ENCODE measurements at places on chromosomes 16 and 17.
A peak's percentile ranks its signal among the peaks of the same experiment; 100 is the strongest.

- DNase-seq = no peak
These were observed 85.7 kb downstream of the NT5M start for GRCh38 chr17:17388657-17389496.

DNA sequence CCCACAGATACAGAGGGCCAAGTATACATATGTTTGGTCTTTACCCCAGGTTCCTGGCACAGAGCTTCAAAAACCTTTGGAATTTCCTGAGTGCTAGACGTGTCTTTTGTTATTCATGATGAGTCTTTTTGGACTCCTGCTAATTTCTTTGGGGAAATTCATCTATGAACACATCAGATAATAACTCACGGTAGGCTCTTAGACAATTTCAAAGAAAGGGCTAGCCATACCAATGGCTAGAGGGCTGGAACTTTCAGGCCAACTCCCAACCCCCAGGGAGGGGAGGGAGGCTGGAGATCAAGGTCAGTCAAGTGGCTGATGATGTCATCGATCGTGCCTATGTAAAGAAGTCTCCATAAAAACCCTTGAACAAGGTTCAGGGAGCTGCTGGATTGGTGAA is 101.9 kb downstream of the STX8 start:
- DNase-seq = no peak

GRCh38 chr17:64148017-64148631 is 18.2 kb upstream of the ERN1 start:
- no peak for DNase-seq

GRCh38 chr17:61842899-61843298 is 20.4 kb downstream of the BRIP1 start:
- no peak for DNase-seq

- no peak for DNase-seq
These were observed 791 bp upstream of the ZNF629 start for GRCh38 chr16:30787613-30788378.

GRCh38 chr16:4026854-4027253 is 89.4 kb downstream of the ADCY9 start:
- DNase-seq = no peak

GRCh38 chr16:66629856-66630255 is 25.4 kb downstream of the CMTM3 start:
- no peak for DNase-seq

- no peak for DNase-seq
These were observed 225.9 kb upstream of the PMFBP1 start for GRCh38 chr16:72397876-72398275.

DNA sequence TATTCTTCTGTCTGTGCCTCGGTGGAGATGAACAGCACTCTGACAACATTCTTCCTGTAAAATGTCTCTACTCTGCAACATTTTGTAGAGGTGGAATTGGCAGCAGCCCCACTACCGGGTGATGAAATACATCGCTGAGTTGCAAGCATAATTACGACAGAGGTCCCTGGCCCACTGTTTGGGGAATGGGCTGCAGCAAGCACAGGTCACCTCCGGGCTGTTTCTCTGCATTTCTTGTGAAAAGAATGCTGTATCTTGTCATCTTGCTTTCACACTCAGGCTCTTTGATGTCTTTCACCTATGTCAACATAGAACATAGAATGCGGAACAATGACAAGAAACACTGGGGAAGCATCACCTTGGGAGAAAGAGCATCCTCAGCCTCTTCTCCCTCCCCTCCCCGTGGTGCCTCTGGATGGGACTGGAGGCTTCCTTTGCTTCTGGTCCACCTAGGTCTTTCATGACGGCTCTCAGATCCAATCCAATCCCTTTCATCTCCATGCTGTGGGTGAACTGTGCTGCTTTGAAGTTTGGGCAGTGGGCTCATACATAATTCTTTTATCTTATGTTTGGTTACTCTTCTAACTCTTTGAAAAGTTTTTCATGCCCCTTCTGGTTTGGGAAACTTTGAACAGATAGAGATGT is 265.0 kb downstream of the PHKB start:
- DNase-seq = no peak

DNA sequence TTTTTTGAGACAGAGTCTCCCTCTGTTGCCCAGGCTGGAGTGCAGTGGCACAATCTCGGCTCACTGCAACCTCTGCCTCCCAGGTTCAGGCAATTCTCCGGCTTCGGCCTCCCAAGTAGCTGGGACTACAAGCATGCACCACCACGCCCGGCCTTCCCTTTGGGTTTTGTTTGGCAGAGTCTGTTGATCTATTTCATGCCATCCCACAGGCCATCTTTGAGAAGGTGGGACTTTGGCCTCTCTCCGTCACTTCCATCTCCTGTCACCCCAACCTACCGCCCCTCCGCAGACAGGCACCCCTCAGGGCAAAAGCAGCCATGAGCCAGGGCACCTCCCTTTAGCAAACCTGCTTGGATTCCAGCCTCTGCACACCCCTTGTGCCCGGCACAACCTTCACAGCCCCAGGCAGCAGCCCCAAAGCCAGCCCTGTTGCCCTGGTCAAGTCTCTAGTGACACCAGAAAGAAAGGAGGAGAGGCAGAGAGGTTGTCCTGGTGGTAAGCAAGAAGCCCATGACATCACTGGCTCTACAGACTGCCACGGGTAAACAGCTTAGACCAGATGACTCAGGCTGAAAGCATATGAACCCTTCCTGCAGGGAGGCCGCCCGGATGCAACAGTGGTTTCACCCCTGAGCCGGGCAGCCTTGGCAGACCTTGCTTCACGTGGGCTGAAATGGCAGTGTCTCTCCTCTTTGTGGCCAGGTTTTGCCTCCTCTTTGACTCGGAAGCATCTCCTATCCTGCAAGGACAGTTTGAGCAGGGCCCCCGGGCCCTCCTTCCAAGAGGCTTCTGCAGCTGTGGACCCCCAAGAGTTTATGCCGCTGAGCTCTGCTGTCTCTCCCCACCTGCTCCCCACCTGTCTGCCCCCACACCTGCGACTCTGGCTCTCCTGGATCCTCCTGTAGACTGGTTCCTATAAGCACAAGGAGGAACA is 8.1 kb upstream of the TIMP2 start:
- DNase-seq = peak; percentile 64

GRCh38 chr16:1911467-1912214 is 6.6 kb downstream of the HS3ST6 start:
- no peak for DNase-seq

DNA sequence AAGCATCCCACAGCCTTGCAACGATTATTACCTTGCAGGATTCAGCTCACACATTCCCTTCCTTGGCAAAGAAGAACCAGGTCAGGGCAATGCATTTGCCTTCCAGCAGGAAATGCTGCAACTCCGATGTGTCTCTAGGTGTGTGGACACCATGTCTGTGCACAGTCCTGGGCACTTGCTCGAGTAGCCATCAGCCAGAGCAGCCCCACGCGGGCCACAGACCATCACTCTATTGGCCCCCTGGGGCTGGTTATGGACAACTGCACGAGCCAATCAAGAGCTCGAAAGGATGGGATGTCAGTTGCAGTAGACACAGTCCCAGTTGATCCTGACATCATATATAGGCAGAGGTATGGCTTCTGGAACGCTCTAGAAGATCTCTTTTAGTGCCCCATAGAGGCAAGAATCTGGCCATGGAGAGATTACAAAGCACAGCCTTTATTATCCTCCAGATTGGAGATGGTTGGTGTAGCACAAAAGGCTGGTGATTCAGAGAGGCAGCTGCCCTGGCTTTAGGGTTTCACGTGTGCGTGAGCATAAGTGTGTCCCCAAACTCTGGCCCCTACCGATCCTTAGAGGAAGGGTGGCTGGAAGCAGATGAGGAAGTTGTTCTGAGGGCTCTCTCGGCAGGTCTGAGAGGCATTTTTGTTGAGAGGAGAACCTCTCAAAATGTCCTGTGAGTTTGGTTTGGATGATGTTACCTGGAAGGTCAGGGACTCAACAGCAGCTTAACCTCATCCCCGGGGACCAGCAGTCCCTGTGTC is 403.8 kb downstream of the SEC14L1 start:
- DNase-seq = no peak

DNA sequence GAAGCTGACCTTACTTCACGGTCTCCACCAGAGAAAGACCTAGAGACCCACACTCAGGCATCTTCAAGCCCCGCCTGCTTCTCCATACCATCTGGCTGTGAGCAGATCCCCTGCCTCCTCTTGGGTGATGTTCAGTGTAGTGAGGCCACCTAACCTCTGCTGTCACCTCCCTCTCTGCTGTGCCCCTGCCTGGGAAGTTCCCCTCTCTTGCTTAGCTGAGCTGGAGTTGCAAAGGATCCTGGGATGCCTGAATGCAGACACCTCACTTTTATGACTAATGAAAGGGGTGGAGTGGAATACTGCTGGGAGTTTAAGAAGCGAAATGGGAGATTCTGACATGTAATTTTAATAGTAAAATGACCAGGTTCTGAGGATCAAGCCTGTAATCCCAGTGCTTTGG is 5.8 kb downstream of the IRX3 start:
- DNase-seq = no peak

DNA sequence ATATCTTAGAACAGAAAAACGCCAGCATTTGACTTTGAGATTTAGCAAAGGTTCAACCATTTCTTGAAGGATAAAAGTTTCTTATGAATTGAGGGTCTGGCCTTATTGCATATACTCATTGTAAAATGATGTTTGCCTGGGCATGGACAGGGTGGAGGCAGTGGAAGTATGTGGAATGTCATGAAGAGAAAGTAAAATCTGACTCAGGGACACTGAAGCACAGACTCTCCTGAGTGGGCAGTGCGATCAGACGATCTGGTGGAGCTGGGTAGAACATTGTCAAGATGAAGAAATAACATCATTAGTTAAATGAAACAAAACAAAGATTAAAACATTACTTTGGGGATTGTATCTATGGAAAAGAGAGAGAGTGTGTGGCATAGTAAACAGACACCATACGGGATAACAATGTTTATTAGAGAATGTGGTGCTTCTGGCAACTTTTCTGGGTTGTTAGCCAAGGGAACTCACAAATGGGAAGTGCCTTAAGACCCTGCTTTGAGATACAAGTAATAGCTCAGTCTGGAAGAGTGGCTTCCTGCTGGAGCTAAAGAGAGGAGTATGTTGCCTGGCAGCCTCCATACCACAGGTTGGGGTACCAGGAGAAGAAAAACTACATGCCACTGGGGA is 4.4 kb downstream of the MAP3K3 start:
- DNase-seq = no peak

DNA sequence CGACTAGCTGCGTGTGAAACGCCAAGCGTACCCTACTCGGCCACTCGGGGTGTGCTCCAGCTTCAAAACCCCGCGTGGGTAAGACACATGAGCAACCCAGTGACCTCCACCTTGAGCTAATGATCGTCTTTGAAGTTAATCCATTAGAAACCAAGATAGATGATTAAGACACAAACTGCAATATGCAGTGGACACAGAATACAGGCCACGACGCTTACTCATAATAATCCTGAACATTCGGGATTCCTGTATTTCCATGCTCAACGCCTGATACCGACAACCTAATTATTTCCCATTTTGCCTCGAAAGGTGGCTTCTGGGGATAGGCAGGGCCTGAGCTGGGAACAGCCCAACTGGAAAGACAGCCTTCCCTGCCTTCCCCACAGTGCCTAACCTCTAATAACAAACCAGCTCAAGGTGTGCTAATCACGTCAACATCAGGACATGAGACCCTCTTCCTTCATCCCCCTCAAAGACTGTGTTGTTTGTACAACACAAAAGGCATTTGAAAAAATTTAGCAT is 504 bp upstream of the COPRS start:
- no peak for DNase-seq

DNA sequence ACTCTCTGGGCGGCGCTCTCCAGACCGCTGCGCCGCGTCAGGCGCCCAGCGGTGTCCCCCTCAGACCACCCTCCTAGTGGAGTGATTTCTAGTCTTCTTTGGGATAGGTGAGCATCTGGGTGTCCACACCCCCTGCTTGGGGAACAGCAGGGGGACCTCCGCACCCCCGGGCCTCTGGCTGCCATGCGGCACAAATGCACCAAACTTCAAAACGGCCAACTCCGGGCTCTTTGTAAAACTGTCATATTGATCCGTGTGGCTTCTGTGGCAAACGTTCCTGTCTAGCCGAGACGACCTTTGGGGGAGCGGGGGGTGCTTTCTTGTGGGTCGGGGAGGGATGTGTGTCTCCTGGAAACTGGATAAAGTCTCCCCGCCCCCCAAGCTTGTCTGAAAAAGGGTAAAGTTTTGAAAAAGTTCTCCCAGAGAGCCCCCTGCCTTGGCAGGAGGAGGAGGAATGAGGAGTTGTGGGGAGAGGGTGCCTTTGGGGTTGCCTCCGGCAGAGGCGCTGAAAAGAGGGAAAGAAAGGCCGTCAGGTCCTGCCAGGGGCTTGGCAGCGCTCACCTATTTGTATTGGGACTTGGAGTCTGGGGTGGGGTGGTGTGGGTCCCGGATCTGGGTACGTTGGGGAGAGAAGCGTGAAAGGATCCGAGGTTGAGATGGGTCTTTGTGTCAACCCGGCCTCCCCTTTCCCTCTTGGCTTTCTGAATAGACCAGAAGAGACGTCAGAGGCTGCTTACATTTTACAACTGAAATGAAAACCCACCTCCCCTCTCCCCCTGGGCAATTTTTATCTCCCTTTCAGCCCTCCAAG is 2.2 kb upstream of the CHD3 start:
- DNase-seq = no peak

DNA sequence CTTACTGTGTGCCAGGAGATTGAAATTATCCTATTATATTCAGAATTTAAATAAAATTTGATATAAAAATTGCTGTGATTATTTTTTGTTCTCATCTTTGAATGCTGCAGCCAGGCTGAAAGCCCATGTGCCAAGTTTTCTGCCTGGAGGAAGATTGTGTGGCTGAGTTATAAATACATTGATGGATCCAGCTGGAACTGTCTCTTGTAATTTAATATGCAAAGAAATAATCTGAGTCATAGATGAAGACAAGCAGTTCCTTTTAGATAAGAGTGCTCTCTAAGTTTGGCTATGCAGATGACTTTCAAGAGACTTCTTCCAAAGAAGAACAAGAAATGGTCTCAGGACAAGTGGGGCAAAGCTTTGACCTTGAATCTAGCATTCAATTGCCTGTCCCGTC is 871.0 kb downstream of the CDH11 start:
- DNase-seq = no peak

GRCh38 chr17:59642565-59642964 is 22.9 kb downstream of the CLTC start:
- no peak for DNase-seq

Measured in GM12892 (cell line).